Aorta (tissue), 5 donors: ENCODE measurements at places on chromosomes 13 and 19. TPM values are rescaled to one million over a fixed set of nuclear protein-coding genes. Genes with fewer than 3 reads are reported as not detected.

DAND5 gene
- not detected for total RNA-seq

DNA sequence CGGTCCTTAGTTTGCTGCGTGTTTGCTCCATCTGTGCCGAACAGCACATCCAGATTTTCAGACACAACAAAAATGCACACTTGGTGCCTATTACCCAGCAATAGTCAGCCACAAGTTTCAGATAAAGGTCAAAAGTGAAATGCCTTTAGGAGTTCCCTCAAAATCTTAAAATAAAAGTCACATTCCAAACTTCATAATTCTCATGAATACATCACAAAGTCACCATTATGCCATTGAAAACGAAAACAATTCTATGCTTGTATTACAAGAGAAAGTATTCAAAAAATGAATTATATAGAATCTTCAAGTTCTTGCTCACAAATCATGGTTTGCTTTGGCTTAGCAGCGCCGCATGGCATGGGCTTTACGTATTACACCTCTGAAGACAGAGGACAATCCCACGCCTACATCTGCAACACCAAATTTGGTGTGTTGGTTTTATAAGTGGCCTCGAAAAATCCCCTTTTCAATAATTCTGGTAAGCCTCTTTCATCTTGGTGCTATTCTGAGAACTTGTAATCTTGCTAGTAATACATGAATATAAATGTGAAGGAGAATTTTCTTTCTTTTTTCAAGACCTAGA lies 26.6 kb downstream of the COL4A1 start:
- H3K27me3 ChIP-seq, result no peaks in the 10 kb centered on the region
- H3K4me3 ChIP-seq, result no peak overlapping the region
- DNase-seq, result no peak

DNA sequence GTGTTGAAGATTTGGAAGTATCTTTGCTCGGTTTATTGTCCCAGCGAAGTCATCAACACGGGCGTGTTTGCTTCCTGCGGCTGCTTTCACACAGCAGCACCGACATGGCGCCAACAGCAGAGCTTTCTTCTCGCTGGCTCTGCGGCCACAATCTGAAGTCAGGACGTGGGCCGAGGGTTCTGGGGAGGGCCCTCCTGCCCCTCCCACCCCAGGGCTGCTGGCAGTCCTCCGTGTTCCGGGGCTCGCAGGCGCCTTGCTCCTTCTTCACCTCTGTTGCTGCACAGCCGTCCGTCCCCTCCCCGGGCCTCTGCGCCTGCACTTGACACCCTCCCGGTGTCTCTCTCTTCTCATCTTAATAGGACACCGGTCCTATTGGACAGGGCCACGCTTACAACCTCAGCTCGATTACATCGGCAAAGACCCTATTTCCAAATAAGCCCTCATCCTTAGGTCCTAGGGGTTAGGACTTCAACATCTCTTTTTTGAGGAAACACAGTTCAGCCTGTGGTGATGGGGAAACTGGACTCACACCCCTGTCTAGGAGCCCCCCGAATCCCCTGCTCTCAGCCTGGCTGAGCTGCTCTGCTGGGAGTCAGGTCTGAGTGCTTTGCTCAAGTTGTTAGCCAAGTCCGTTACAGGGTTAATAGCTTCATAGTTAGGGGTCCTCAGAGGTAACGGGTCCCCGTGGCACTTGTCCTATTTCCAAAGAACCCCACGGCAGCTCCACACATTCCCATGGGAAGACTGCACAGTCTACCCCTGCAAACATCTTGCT lies 2.7 kb upstream of the TEX29 start:
- H3K36me3 ChIP-seq, result no peaks in the 10 kb centered on the region
- no peaks in the 10 kb centered on the region for H3K4me1 ChIP-seq
- H3K27me3 ChIP-seq, result no peaks in the 10 kb centered on the region
- no peak for DNase-seq
- H3K27ac ChIP-seq, result no peak overlapping the region
- H3K4me3 ChIP-seq, result no peak overlapping the region

FSD1 gene
- not detected for total RNA-seq

- no peak overlapping the region for H3K27ac ChIP-seq
- peaks cover 1% of the 10 kb centered on the region for H3K27me3 ChIP-seq
- H3K4me1 ChIP-seq, result no peaks in the 10 kb centered on the region
- peak; percentile 92 for DNase-seq
These were observed 51.1 kb upstream of the ZNRF4 start for GRCh38 chr19:5403968-5404640.

MTUS2 gene
- 12.1 TPM for total RNA-seq

DNA sequence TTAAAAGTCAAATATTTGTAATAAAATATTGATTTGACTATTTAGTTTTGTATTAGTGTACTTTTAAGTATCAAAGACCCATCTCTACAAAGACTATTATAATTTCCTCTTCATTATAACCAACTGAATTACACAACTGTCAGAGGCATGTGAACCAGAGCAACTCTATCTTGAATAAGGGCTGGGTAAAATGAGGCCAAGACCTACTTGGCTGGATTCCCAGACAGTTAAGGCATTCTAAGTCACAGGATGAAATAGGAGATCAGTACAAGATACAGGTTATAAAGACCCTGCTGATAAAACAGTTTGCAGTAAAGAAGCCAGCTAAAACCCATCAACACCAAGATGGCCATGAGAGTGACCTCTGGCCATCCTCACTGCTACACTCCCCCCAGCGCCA lies 36.2 kb upstream of the ATP12A start:
- H3K4me1 ChIP-seq, result no peaks in the 10 kb centered on the region
- H3K27ac ChIP-seq, result no peak overlapping the region
- no peak overlapping the region for H3K4me3 ChIP-seq
- no peak for DNase-seq
- H3K27me3 ChIP-seq, result no peaks in the 10 kb centered on the region
- H3K36me3 ChIP-seq, result no peaks in the 10 kb centered on the region

TTYH1 gene
- total RNA-seq, result 2.2 TPM

PNMA8A gene
- total RNA-seq, result 12.4 TPM

SPACA4 gene
- not detected for total RNA-seq

- no peak overlapping the region for H3K27ac ChIP-seq
- no peak for DNase-seq
- H3K27me3 ChIP-seq, result peaks cover 2% of the 10 kb centered on the region
- H3K4me1 ChIP-seq, result no peaks in the 10 kb centered on the region
- no peak overlapping the region for H3K4me3 ChIP-seq
These were observed 84.2 kb downstream of the TEX26 start for GRCh38 chr13:31016342-31017325.

SIGLEC10 gene
- total RNA-seq, result 4.0 TPM

- DNase-seq, result no peak
- peak overlapping the region; percentile 20 for H3K4me3 ChIP-seq
- H3K36me3 ChIP-seq, result no peaks in the 10 kb centered on the region
- H3K27ac ChIP-seq, result no peak overlapping the region
These were observed 393.5 kb downstream of the KLF12 start for GRCh38 chr13:73740666-73741065.

MTRF1 gene
- 6.8 TPM for total RNA-seq

- no peaks in the 10 kb centered on the region for H3K36me3 ChIP-seq
- H3K4me3 ChIP-seq, result no peak overlapping the region
- H3K27me3 ChIP-seq, result no peaks in the 10 kb centered on the region
- H3K27ac ChIP-seq, result no peak overlapping the region
- no peaks in the 10 kb centered on the region for H3K4me1 ChIP-seq
These were observed 424.5 kb downstream of the PCDH9 start for GRCh38 chr13:66805657-66806056.

GRCh38 chr19:27522223-27522622 lies 1690.7 kb downstream of the UQCRFS1 start:
- DNase-seq, result no peak
- H3K4me1 ChIP-seq, result no peaks in the 10 kb centered on the region
- H3K27ac ChIP-seq, result no peak overlapping the region
- no peak overlapping the region for H3K4me3 ChIP-seq
- no peaks in the 10 kb centered on the region for H3K36me3 ChIP-seq

GRIK5 gene
- 24.5 TPM for total RNA-seq

DNA sequence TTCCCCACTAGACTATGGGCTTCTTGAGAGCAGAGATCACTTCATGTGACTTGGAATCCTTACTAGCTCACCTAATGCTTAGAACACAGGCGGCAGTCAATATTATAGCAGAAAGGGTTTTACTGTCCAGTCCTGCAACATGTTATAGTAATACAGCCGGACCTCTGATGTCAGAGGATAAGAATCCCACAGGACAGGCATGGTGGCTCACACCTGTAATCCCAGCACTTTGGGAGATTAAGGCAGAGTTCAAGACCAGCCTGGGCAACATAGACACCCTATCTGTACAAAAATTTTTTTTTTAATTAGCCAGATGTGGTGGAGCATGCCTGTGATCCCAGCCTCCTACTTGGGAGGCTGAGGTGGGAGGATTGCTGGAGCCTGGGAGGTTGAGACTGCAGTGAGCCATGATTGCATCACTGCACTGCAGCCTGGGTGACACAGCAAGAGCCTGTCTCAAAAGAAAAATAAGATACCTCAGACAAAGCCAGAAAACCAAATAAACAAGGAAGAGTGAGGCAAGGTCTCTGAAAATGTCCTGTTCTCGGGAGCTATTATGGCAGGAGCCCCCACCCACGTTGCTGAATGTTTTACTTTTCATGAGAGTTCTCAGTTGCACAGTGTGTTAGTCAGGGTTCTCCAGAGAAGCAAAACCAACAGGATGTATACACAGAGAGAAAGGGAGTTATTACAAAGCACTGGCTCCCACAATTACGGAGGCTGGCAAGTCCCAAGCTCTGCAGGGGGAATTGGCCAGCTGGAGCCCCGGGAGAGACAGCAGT lies 100.8 kb downstream of the UBL3 start:
- H3K4me1 ChIP-seq, result no peaks in the 10 kb centered on the region
- no peaks in the 10 kb centered on the region for H3K27me3 ChIP-seq
- H3K27ac ChIP-seq, result no peak overlapping the region

- H3K27me3 ChIP-seq, result no peaks in the 10 kb centered on the region
- no peaks in the 10 kb centered on the region for H3K4me1 ChIP-seq
- H3K36me3 ChIP-seq, result peaks cover 26% of the 10 kb centered on the region
- H3K27ac ChIP-seq, result no peak overlapping the region
- no peak overlapping the region for H3K4me3 ChIP-seq
These were observed 13.1 kb downstream of the DDX39A start for GRCh38 chr19:14405758-14406644.

GRCh38 chr19:55544776-55545439 lies 435 bp downstream of the SBK3 start:
- H3K27ac ChIP-seq, result no peak overlapping the region
- no peak for DNase-seq
- H3K4me3 ChIP-seq, result no peak overlapping the region
- H3K27me3 ChIP-seq, result no peaks in the 10 kb centered on the region
- H3K4me1 ChIP-seq, result no peaks in the 10 kb centered on the region
- no peaks in the 10 kb centered on the region for H3K36me3 ChIP-seq

DNA sequence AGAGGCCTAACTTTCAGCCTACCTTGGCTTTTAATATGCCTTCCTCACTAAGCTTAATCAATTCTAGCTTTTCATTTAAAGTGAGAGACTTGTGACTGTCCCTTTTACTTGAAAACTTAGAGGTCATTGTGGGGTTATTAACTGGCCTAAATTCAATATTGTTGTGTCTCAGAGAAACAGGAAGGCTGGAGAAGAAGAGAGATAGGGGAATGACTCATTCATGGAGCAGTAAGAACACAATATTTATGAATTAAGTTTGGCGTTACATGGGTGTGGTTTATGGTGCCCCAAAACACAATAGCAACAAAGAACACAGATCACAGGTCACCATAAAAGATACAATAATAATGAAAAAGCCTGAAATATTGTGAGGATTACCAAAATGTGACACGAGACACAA lies 612.1 kb downstream of the TBC1D4 start:
- DNase-seq, result no peak
- H3K4me3 ChIP-seq, result no peak overlapping the region
- no peaks in the 10 kb centered on the region for H3K36me3 ChIP-seq
- H3K27me3 ChIP-seq, result no peaks in the 10 kb centered on the region
- H3K27ac ChIP-seq, result no peak overlapping the region
- H3K4me1 ChIP-seq, result no peaks in the 10 kb centered on the region

LMTK3 gene
- 0.71 TPM for total RNA-seq

TNNT1 gene
- total RNA-seq, result not detected

COL5A3 gene
- total RNA-seq, result 8.2 TPM

DNA sequence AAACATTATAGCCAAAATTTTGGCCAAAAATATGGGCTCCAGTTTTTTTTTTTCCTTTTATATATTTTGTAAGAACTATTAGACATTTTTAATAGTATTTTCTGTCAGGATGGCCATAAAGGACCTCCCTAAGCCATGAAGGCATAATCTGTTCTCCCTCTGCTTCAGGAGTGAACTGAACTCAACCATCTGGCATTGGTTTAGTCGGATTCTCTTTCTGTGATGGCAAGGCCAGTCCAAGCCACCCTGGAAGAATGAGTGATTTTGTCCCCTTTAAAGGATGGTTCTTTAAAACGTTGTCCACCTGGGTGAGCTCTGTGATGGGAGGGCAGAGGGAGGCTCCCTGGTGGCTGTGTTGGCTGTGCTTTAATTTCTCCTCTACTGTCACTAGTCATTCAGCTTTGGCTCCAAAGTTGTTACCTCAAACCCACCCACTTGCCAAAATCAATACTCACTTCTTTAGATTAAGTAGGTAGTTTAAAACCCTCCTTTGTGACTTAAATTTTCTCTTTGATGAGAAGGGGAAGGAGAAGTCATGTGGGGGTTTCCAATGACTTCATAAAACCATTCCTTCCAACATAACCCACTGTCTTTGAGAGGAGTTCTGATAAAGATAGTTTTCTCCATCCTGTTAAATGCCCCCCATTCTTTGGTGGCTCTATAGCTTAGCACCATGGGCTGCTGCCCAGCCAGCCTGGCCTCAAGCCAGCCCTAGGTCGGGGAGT lies 4.4 kb downstream of the TNFRSF19 start:
- no peaks in the 10 kb centered on the region for H3K4me1 ChIP-seq
- H3K27ac ChIP-seq, result no peak overlapping the region
- no peak overlapping the region for H3K4me3 ChIP-seq
- no peak for DNase-seq
- no peaks in the 10 kb centered on the region for H3K36me3 ChIP-seq

PBX4 gene
- 0.65 TPM for total RNA-seq

DNA sequence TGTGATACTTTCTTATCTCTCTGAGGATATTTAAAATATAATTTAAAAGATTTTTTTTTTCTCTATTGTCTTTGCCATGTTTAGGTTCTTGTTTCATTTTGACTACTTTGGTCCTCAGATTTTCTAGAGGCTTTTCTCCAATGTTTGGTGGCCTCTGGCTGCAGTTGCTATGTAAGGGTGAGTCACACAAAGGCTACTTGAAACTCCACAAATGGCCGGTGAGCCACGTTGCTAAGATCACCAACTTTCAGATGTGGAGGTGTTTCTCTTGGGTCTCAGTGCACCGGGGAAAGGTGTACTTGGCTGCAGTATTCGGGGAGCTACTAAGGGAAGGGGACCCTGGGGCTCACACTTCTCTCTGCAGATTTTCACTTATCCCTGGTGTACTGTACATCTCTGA lies 248.1 kb downstream of the HS6ST3 start:
- H3K27me3 ChIP-seq, result no peaks in the 10 kb centered on the region
- no peak overlapping the region for H3K27ac ChIP-seq
- H3K4me1 ChIP-seq, result no peaks in the 10 kb centered on the region
- no peaks in the 10 kb centered on the region for H3K36me3 ChIP-seq
- no peak for DNase-seq
